ENCODE measurements at places on chromosomes 3 and 15.

- no peak for DNase-seq
Observed at GRCh38 chr3:190242147-190242546, 80.1 kb downstream of the CLDN1 start.

GRCh38 chr3:174596447-174596982 is 262.6 kb upstream of the NAALADL2 start:
- no peak for DNase-seq

- DNase-seq, result no peak
Observed at GRCh38 chr15:29003840-29004233, 118.1 kb downstream of the APBA2 start.

GRCh38 chr15:92845126-92845508 is 55.0 kb upstream of the CHD2 start:
- no peak for DNase-seq

- DNase-seq, result no peak
Observed at GRCh38 chr15:70342141-70342540, 244.4 kb upstream of the TLE3 start.

- DNase-seq, result no peak
Observed at GRCh38 chr15:99614749-99615288, 49.0 kb downstream of the MEF2A start.

- DNase-seq, result no peak
Observed at GRCh38 chr3:122508135-122508914, 6.4 kb downstream of the KPNA1 start.

GRCh38 chr3:15493436-15493835 is 28.1 kb downstream of the COLQ start:
- DNase-seq, result no peak

- no peak for DNase-seq
Observed at GRCh38 chr3:21601178-21601577, 149.8 kb downstream of the ZNF385D start.

DNA sequence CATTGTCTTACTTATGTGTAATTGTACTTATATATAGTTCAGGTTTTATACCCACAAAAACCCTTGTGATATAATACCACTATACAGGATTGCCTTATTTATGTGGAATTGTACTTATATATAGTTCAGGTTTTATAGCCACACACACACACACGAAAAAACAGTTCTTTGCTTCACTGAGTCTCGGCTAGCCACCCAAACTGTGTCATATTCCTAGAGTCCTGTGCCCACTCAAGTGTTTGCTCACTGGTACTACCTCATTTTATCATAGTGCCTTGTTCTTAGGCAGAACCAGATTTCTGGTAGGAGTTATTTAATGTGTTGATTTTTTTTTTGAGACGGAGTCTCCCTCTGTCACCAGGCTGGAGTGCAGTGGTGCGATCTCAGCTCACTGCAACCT is 12.5 kb downstream of the RASA2 start:
- no peak for DNase-seq

DNA sequence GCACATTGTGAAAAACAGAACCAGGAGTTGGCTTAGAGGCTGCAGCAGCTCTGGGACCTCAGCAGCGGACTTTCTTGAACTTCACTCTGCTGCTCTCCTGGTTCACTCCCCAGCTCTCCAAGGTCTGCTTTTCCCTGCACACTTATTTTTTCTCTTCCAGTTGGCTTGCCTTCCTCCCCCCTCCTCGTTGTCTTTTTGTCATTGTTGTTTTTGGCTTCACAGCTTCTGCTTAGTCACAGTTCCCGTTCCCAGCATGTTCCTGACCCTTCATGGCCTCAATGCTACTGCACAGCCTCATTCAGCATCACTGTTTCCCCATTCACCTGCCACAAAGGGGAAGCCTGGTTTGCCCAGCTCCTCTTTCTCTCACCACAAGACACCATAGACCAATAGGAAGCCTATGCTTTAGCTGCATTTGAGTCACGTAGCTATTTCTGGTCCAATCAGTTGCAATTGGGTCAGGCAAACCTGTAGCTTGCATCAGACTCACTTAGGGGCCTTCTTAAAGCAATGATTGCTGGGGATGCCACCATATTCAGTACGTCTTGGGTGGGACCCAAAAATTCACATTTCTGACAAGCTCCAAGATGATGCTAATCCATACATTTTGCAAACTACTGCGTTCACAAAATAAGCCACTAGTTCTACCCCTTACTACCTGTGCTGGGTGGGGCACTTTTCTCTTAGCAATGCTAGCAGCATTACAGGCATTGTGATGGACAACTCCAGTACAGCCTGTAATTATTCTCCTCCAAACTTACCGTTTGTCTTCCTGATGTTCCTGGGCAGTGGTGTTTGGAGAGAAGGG is 7.8 kb upstream of the SUMF1 start:
- DNase-seq, result no peak

DNA sequence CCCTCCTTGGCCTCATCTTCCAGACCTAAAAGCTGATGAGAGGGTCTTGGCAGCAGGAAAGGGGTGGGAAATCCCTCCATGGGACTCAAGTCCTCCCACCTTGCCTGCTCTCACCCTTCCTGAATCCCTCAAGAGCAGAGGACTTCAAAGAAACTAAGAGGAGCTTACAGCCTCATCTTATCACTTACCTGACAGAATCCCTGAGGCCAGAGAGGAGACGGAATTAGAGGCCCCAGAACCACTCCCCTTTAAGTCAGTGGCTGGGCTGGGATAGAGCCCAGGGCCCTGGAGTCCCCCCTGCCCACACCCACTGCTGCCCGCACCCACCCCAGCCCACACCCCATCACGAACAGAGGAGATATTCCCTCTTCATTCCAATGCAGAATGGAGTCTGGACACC is 15.2 kb downstream of the LOXL1 start:
- no peak for DNase-seq

DNA sequence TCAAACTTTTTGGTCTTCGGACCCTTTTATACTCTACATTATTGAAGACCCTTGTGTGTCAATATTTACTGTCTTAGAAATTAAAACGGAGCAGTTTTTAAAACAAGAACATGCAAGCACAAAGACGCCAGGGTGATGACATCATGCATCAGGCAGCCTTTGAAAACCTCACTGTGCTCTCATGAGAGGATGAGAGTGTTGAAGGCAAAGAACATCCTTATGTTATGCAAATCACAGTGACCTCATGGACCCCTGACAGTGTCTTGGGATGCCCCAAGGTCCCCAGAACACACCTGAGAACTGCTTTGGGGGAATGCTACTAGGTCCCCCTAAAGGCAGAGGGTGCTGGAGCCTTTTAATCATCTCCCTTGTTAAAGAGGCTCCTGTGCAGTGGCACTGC is 51.6 kb downstream of the CHDH start:
- no peak for DNase-seq

DNA sequence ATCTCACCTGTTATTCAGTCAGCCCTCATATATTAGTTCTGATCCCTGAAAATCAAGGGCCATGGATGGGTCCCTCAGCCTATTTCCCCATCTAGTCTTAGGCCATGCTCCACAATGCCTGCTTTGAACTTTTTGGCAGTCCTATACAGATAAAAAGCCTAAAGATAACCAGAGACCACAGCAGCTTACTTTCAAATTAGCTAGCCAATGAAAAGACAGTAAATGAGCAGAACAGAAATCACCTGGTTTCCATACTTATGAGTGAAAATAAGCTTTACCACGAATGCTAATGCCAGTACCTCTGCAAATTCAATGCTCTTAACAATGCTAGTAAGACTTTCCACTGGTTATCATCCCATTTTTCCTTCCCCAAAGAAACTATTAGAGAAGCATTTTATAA is 141.6 kb upstream of the SPRED1 start:
- DNase-seq, result no peak

DNA sequence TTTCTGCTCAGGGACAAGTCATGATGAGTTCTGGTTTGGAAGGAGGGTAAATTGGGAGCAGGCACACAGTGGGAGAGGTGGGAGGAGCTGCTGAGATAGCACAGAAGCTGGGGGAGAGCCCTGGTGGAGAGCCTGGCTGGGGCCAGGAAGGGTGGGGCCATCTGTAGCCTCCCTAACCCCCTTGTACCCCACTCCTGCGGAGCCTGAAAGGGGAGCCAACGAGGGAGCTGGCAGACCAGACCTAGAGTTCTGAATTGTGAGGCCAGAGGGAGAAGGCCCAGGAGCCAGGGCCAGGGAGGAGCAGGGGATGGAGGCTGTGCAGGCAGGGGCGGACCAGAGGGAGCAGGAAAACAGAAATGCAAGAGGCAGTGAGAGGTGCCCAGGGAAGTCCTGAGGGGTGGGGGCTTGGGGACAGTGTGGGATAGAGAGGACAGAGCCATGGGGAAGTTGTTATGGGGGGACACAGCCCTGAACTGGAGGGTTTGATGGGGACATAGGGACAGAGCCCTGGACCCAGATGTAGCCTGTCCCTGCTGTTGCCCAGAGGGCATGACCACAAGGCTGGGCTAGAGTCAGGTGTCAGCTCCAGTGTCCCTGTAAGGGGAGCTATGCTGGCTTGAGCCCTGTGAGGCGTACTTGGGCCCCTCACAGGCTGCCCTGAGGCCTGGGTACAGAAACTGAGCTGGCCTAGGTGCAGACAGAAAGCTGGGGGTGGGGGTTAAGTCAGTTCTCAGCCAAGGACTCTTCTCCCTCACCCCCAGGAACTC is 1.2 kb downstream of the TMIE start:
- no peak for DNase-seq

- no peak for DNase-seq
Observed at GRCh38 chr3:181955566-181955965, 243.8 kb downstream of the SOX2 start.

Data from stimulated activated CD8-positive, alpha-beta memory T cell treated with anti-CD3 and anti-CD28 coated beads, Interleukin-4, amount 100 ng/mL, for 24 hours (primary cell).